NCI-H1048 (cell line): ENCODE measurements at places on chromosomes 16 and 17.

- DNase-seq: no peak
Observed at GRCh38 chr16:1154291-1154886, 1.5 kb downstream of the CACNA1H start.

- DNase-seq: no peak
Observed at GRCh38 chr17:46770818-46771560, 47.5 kb downstream of the WNT3 start.

- DNase-seq: no peak
Observed at GRCh38 chr17:80892900-80893603, 98.6 kb upstream of the CHMP6 start.

- no peak for DNase-seq
Observed at GRCh38 chr17:67315865-67316264, 50.5 kb downstream of the PSMD12 start.

DNA sequence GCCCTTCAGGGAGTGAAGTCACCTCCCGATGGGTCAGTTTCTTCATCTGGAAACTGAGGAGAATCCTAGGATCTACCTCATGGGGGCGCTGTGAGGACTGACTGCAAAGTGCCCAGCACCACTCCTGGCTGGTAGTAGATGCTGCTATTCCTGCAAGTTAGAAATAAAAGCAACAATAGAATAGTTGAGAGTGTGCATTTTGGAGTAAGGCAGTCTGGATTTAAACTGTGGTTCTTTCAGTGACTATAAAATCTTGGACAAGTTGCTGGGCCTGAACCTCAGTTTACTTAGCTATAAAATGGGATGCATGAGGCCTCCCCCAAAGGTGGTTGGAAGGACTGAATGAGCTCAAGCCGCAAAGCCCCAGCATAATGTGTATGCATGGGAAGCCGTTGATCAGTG is 70.6 kb downstream of the CYB5B start:
- no peak for DNase-seq

DNA sequence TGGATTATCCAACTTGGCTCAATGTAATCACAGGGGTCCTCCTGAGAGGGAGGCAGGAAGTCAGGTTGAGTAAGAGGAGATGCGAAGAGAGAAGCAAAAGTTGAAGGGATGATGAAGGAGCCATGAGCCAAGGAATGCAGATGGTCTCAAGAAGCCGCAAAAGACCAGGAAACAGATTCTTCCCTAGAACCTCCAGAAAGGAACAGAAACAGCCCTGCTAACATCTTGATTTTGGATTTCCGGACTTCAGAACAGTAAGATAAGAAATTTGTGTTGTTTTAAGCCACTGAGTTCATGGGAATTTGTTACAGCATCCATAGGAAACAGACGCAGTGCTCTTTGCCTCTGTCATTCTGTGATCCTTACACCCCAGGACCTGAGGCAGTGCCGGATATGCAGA is 26.8 kb downstream of the CMTR2 start:
- no peak for DNase-seq

DNA sequence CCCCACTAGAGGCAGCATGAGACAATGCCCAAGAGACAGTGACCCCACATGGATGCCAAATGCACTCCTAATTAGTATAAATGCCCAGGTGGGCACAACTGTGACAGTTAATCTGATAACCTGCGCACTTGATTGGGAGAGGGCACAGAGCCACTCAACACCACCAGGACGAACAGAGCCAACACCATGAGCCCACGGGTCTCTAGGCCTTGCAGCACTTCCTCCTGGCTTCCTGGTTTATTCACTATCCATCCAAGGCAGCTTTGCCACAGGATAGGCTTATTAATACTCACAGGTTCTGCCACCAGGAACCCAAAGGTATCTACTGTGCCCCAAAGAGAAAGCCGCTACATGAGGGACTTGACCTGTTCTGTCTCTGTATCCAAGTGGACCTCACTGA is 14.9 kb downstream of the AXIN2 start:
- no peak for DNase-seq

GRCh38 chr16:25575363-25575762 is 116.4 kb upstream of the HS3ST4 start:
- DNase-seq: no peak

GRCh38 chr17:82442643-82443464 is 7.7 kb downstream of the CYBC1 start:
- no peak for DNase-seq

GRCh38 chr16:11500700-11501346 is 85.9 kb downstream of the LITAF start:
- no peak for DNase-seq

- DNase-seq: no peak
Observed at GRCh38 chr17:65856865-65857264, 295.4 kb upstream of the AXIN2 start.

- no peak for DNase-seq
Observed at GRCh38 chr17:10073941-10074340, 124.5 kb downstream of the GAS7 start.

DNA sequence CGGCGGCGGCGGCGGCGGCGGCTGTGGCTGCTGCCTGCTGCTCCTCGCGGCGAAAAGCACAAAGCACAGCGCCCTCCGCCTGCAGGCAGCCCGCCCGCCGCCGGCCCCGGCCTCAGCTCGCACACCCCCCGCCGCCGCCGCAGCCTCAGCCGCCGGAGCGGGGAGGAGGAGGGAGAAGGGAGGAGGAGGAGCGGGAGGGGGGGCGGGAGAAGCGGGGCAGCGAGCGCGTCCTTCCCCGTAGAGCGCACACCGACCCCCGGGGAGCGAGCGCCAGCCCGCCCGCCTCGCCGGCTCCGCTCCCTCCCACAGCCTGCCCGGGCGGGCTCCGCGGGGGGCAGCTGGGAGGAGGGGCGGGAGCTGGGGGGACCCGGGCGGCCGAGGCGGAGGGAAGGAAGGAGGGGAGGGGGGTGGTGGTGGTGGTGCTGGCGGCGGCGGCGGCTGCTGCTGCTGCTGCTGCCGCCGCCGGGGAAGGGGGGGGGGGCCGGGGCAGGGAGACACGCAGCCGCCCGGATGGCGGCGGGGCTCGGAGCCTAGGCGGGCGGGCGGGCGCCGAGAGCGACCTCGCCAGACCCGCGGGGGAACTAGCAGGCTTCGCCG is at the start of gene UBTF:
Gene UBTF (minus strand): TSS at position 60 of the 597 bp plus-strand sequence. CDS start 1,446 bp downstream, outside the sequence.
- no peak for DNase-seq

GRCh38 chr17:70022175-70022574 is 52.9 kb upstream of the KCNJ16 start:
- no peak for DNase-seq

DNA sequence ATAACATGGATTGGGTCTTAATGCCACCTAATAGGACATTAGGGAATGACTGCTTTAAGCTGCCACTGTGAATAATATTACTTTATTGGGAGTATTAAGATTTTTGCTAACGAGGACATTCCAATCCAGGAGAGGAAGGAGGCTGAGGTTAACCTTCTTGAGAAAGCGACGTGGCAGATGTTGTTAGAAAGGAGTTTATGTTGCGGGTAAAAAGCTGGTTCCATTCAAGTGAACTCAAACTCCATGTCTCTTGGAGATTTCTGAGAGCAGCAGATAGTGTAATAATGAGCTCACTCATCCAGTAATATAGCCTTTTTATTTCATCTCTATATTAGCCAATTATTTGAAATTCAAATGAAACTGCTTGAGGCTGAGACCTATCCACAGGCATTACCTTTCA is 75.5 kb downstream of the KNOP1 start:
- no peak for DNase-seq

- no peak for DNase-seq
Observed at GRCh38 chr16:64092271-64092670, 1029.6 kb downstream of the CDH11 start.

GRCh38 chr16:12000032-12000431 is 23.5 kb downstream of the SNX29 start:
- no peak for DNase-seq

DNA sequence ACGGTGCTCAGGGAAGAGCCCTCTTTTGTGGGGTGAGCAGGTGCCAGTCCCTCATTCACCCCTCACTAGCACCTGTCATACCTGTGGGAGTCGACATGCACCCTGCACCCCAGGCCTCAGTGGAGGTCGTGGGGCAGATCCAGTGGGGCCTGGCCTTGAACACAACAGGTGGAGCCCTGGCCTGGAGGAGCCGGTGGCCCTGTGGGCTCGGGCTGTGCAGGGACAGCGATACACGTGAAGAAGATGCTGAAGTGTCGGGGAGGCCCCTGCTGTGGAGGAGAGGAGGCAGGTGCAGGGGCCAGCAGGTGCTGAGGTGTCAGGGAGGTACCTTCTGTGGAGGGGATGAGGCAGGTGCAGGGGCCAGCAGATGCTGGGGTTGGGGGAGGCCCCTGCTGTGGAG is 31.8 kb downstream of the ZNF750 start:
- no peak for DNase-seq

DNA sequence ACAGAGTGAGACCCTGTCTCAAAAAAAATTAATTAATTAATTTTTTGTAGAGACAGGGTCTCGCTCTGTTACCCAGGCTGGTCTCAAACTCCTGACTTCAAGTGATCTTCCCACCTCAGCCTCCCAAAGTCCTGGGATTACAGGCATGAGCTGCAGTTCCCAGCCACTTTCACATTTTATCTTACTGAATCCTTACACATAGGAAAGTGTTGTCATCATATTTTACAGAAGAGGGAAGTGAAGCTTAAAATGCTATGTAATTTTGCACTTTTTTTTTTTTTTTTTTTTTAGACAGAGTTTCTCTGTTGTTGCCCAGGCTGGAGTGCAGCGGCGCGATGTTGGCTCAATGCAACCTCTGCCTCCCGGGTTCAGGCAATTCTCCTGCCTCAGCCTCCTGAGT is 21.1 kb upstream of the ZNF629 start:
- no peak for DNase-seq
